Stimulated activated CD4-positive, alpha-beta T cell treated with anti-CD3 and anti-CD28 coated beads, Interleukin-2, amount 100 ng/mL, for 24 hours (primary cell): ENCODE measurements at places on chromosomes 3 and 15.

DNA sequence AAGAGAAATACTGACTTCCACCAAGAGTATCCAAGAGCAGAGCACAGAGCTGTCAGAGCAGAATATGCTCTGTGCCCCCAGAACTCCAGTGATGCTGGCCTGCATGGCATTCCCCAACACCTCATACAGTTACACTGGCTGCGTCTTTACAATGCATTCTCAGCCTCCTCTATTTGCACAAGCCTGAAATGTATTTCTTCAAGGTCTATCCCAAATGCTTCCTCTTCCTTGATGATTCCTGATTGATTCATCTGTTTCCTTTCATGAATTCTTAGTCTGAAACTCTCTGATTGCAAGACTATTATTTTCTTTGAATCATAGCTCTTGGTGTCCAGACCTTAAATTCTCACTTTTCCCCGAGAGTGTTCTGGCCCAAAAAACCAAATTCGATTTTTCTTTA lies 664.7 kb downstream of the MECOM start:
- no peak for DNase-seq

- DNase-seq = no peak
Observed at GRCh38 chr3:10232137-10232536, 16.1 kb upstream of the TATDN2 start.

GRCh38 chr3:122169911-122170310 lies 13.6 kb upstream of the CASR start:
- DNase-seq = no peak

GRCh38 chr15:61857169-61857829 lies 202.9 kb downstream of the VPS13C start:
- DNase-seq = no peak

- DNase-seq = no peak
Observed at GRCh38 chr3:119276680-119277079, 17.5 kb upstream of the ARHGAP31 start.

GRCh38 chr3:29072611-29073010 lies 208.3 kb upstream of the RBMS3 start:
- no peak for DNase-seq
